ENCODE measurements at places on chromosomes 16 and 17.

DNA sequence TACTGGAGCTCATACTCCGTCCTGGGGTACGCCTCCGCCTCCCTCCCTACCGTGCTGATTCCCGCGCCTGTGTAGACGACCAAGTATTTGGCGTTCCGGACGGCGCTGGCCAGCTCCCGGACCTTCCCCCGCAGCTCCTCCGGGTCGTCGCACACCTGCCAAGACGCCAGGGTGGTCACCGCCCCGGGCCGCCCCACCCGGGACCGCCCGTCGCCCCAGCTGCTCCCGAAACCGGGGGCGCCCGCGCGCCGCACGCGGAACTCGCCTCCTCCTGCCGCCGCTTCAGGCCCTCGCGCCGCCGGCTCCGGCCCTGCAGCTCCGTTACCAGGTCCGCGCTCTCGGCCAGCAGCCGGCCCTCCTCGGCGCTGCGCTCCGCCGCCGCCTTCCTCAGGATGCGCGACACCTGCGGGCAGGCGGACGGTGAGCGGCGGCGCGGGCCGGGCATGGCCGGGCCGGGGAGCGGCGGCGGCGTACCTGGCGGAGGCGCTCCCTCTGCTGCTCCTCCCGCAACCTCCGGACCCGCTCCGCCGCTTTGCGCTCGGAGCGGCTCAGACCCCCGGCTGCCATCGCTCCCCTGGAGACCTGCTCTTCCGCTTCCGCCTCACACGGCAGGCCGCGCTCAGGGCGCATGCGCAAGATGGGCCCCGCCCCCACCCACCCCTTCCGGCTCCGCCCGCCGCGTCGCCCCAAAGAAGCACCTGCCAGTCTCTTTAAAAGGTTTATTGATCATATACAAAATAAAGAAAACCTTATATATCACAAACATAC, at the start of gene SIRT7:
SIRT7 (minus strand) TSS at position 612 of the 768 bp plus-strand sequence; CDS start at position 567, 45 bp downstream.
- DNase-seq, result no peak

DNA sequence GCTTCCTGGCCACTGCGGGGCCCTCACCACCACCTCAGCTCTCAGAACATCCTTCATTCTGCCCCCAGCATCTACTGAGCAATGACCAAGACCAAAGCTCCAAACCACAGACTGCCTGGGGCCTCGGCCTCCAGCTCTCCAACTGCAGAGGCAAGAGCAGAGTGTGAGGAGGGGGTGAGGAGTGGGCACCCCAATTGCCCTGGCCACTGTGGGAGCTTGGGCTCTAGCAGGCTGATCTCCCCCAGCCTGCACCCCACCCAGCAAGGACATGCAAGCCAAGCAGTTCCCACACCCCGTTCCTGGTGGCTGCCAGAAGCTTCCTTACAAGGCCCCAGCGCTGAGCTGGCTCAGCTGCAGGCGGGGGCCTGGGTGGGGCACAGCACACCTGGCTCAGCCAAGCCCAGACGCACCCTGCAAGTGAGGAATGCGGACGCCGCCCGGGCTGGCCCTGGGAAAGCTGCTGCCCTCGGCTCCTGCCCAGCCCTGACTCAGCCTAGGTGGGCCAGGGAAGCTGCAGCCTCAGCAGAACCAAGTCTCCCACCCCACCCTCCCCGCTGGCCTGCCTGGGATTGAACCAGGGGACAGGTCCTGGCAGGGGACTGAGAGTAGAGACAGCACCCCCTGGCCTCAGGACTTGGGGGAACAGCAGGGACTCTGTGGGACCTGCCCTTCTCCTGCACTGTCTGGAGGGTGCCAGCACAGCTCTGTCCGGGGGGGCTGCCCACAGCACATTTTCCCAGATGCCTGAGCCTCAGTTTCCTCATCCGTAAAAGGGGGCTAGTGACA, 29.7 kb upstream of the KRT17 start:
- DNase-seq, result no peak

DNA sequence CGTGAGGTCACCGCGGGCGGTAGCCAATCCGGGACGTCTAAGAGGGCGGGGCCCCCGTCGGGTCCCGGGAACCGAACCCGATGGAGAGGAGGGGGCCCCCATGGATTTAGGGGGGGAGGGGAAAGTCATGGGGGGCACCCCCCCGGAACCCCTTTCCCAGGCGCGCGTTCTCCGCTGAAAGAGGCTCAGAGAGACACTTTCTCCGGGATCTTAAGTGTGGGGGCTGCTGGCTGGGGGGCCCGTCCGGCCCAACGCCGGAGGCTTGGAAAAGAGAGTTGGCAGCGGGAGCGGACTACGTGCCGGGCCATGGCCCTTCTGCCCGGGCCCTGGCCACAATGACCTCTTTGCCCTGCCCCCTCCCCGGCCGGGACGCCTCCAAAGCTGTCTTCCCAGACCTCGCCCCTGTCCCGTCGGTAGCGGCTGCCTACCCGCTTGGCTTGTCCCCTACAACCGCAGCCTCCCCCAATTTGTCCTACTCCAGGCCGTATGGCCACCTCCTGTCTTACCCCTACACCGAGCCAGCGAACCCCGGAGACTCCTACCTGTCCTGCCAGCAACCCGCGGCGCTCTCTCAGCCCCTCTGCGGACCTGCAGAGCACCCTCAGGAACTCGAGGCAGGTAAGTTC, at the start of gene DLX4:
DLX4 (plus strand) TSS at position 57 of the 626 bp plus-strand sequence; CDS start at position 336, 279 bp downstream.
- no peak for DNase-seq

DNA sequence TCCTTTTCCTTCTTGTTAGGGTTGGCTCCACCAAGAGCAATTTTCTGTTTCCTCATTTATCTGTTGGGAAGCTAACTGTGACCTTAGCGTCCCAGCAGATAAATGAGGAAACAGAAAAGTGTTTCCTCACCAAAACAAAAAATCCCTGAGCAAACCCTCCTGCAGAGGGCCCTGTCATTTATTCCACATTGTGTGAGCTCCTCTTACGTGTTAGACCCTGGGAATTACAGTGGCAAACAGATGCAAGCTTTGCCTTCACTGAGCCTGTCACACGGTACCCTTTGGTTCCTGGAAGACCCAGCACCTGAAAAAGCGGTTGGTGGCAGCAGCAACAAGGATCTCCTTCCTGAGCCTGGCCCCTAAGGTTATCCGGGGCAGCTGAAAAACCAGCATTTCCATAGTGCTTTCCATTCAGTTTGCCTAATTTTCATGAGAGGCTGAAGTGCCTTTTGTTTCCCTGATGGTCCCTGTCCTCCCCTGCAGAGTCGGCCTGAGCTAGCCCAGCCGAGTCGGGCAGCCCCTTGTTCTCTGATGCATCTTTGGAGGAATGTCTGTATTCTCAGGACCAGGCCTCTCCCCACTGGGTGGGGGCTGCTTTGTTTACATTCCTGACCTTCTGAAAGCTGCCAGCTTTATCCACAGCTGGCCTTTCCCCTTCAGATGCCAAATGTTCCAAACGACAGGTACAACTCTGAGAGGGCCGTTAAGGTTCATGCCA, 34.7 kb downstream of the YPEL2 start:
- DNase-seq, result no peak

DNA sequence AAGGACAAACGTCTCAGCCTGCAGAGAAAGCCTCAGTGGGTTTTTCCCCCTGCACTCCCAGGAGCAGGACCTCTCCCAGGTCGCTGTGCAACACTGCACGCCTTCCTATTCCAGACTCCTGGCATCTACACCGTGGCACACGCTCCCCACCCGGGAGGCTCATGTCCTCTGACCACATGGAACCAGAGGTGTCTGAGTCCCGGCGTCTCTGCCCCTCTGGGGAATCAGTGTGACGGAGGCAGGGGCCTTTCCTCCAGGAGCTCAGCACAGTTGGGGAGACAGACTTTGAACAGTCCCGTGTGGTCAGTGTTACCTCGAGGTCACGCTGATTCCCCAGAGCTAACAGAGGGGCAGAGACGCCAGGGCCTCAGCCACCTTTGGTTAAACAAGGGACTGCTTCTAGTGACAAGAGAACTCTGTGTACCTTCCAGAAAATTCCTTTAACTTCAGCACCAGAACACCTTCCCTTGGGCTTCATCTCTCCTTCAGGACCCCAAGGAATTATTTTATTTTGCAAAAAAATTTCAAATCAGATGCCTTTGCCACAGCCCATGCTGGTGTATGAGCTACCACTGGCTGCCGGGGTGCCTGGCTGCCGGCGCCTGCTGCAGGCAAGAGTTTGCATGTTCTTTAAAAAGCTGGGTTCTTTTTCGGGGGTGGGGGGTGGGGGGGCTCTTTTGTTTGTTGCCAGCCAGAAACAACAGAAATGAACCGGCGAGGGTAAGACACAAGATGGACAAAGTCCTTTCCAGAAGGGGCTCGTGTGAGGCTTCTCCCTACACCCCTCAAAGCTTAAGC, 6.6 kb downstream of the CANT1 start:
- no peak for DNase-seq

DNA sequence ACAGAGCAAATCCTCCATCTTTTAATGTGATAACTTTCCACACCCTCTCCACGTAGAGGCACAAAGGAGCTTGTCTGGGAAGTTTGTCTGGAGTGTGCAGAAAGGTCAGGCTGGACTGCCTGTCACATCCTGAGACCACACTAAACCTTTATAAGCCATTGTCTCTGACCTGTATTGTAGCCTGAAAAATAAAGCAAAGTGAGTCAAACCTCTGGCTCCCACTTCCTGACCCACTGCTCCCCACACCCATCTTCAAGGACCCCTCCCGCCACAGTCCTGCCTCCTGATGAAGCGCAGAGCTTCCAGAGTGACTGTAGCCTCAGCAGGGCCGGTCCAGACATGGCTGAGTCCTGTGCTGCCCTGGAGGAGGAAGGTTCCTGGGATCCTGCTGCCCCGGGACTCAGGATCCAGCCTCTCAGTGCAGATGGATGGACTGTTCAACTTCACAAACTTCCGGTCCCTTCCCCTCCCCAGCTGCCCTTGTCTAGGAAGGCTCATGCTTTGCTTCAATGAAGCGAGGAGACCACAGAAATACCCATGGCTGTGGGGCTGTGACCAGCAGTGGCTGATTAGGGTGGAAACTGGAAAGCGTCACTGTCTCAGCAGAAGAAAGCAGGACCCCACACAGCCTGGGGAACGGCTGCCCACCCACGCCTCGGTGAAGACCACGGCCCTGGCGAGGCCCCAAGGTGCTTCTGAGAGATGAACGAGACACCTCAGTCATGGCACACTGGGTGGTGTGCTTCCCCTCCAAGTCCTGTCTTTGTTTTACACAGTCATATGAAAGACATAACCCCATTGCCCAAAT, 30.9 kb upstream of the CLEC18B start:
- no peak for DNase-seq

- DNase-seq, result no peak
These were observed 25.8 kb downstream of the USP10 start for GRCh38 chr16:84725481-84726078.

GRCh38 chr16:73302942-73303341, 255.0 kb upstream of the ZFHX3 start:
- DNase-seq, result no peak

- no peak for DNase-seq
These were observed 18.6 kb downstream of the ST6GALNAC2 start for GRCh38 chr17:76566988-76567431.

DNA sequence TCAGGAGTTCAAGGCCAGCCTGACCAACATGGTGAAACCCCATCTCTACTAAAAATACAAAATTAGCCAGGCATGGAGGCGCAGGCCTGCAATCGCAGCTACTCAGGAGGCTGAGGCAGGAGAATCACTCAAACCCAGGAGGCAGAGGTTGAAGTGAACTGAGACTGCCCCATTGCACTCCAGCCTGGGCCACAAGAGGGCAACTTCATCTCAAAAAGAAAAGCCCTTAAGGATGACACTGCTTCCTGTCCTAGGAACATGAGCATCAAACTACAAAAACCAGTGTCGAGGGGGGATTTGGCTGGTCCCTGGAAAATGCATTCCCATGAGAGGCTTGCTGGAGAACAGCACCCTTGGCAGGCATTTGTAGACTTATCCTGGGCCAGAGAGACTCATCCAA, 449.5 kb upstream of the PSMD7 start:
- DNase-seq, result no peak

DNA sequence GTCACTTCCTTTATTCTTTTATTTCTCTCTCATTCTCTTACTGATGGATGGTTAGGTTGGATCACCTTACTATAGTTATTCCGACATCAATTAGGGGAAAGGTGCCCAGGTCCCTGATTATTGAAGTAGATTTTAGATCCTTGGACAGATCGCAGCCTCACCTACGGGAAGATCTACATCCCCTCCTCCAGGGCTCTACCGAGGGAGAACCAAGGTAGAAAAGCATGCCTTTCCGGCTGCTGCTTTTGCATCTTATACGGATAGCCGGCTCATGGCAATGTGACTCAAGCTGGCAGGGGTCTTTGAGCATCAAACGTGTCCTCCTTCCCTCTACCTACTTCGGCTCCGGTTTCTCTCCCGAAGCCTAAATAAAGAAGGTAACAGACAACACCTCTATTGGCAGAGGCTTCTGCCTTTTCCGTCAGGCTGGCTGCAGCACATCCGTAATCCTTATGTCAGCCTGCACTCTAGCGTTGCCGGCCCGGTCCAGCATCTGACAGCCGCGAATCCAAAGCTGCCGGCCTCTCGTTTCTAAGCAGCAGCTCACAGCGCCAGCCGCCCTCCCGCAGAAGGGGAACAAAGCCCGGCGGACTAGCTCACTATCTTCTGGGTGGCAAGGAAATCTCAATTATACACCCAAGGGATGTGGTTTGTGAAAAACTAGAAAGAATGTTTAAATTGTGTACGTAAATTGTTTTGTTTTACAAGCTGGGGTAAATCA, 46.9 kb downstream of the IRX6 start:
- peak; percentile 14 for DNase-seq

GRCh38 chr17:66468241-66469087, 166.1 kb downstream of the PRKCA start:
- DNase-seq, result no peak

- DNase-seq, result no peak
These were observed 12.2 kb downstream of the N4BP1 start for GRCh38 chr16:48597563-48598387.

GRCh38 chr17:31687505-31688126, 171.4 kb downstream of the COPRS start:
- DNase-seq, result no peak

DNA sequence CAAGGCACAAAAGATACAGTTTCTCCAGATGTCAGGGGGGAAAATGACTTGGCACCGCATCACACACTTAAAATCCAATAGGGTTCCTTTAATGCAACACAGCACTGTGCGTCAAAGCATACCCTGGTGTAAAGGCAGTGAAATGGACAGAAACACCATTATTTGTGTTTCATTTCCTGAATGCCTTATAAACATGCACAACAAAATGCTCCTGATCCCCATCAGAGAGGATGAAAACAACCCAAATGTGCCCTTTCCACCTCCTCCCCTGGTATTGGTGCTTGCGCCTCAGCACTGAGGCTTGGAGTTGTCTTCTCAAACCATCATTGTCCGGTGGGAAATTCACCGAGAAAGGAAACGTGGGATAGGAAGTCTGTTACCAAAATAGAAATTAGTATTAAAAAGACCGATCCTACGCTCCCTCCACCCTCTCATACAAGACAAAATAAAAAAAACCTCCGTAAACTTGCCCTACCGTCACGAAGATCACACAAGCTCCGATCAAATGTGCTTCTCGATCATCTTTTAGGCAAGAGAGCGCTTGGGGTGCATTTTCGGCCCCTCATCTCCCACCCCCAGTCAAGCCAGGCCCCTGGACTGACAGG, 722 bp downstream of the CDC27 start:
- no peak for DNase-seq

GRCh38 chr17:16945663-16946218, 26.2 kb downstream of the TNFRSF13B start:
- no peak for DNase-seq

- DNase-seq, result no peak
These were observed 40.3 kb downstream of the WNT3 start for GRCh38 chr17:46777943-46778915.

All from AG09309 (cell line).